ENCODE measurements at places on chromosomes 12 and 14.

- no peak for DNase-seq
Observed at GRCh38 chr14:52455291-52456088, 96.8 kb downstream of the TXNDC16 start.

DNA sequence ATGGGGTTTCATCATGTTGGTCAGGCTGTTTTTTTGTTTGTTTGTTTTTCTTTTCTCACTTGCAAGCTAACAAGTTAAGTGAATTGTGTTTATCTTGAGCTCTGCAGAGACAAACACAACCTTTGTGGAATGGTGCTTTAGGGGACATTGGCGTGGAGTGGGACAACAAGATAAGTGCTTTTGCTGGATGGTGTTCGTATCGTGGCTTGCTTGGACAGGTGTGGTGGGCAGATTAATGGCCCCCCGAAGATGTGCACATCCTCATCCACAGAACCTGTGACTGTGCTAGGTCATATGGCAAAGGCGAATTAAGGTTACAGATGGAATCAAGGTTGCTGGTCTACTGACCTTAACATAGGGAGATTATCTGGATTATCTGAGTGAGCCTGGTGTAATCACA lies 7.0 kb downstream of the MLXIP start:
- DNase-seq: no peak

- DNase-seq: no peak
Observed at GRCh38 chr12:68370667-68371066, 38.5 kb upstream of the MDM1 start.

DNA sequence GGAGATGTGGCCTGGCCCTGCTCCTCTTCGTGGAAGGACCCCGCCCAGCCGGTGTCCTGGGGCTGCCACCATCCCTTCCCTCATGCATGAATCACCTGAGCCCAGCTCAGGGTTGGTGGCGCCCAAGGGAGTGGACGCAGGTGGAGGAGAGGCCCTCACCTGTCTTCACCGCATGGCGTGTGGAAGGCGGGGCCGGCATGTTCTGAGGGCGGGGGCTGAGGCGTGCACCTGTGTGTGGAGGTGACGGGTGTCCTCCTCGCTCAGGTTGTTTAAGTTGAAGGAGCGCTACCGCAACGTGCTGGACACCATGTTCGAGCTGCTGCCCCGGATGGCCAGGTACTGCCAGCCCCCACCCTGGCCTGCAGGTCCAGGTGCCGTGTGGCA lies 47.0 kb downstream of the SLC8B1 start:
- DNase-seq: no peak

DNA sequence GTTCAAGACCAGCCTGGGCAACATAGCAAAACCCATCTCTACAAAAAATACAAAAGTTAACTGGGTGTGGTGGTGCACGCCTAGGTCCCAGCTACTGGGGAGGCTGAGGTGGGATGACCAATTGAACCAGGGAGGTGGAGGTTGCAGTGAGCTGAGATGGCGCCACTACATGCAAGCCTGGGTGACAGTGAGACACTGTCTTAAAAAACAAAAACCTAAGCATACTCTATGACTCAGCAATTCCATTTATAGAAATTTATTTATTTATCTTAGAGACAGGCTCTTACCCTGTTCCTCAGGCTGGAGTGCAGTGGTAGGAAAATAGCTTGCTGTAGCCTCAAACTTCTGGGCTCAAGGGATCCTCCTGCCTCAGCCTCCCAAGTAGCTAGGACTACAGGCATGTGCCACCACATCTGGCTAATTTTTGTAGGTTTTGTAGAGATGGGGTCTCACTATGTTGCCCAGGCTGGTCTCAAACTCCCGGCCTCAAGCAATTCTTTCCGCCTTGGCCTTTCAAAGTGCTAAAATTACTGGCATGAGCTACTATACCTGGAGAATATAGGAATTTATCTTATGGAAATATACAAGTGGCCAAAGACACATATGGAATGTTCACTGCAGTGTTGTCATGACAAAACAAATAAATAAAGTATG lies 43.3 kb downstream of the NCKAP5L start:
- DNase-seq: no peak

- no peak for DNase-seq
Observed at GRCh38 chr14:91171291-91171690, 57.4 kb downstream of the DGLUCY start.

DNA sequence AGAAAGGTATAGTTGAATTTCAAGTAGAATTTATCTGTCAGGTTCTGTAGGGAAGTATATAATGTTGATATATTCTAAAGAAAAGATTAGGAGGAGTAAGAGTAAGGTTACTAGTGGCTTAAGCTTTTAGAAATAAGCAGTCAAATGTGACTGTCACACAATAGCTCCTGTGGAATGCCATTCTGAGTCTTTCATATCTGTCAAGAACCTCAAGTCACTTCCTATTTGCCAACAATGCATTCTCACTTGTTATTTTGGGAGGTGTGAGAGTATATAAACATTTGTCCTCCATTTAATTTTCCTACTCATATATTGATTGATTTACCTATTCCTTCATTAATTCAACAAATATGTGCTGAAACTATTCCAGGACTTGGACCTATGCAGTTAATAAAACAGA lies 11.7 kb downstream of the CLEC9A start:
- no peak for DNase-seq

- no peak for DNase-seq
Observed at GRCh38 chr12:106794369-106794768, 19.9 kb downstream of the RIC8B start.

DNA sequence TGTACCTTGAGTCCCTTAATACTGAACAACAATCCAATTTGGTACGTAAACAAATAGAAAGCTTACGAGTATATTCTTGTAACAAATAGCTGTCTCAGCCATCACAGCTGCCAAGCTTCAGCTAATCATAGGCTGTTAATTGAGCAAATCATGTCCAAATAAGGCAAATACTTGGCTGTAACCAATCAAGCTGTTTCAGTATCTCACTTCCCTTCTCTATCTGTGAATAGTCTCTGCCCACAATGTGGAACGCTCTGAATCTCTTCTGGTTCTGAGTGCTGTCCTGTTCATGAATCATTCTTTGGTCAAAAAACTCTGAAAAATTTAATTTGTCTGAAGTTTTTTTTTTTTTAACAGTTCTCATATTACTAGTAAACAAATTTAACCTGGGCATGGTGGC lies 5.8 kb upstream of the NEMF start:
- DNase-seq: no peak

GRCh38 chr12:123987022-123987421 lies 14.0 kb downstream of the ZNF664 start:
- no peak for DNase-seq

GRCh38 chr14:80415636-80416035 lies 204.3 kb upstream of the DIO2 start:
- DNase-seq: no peak

DNA sequence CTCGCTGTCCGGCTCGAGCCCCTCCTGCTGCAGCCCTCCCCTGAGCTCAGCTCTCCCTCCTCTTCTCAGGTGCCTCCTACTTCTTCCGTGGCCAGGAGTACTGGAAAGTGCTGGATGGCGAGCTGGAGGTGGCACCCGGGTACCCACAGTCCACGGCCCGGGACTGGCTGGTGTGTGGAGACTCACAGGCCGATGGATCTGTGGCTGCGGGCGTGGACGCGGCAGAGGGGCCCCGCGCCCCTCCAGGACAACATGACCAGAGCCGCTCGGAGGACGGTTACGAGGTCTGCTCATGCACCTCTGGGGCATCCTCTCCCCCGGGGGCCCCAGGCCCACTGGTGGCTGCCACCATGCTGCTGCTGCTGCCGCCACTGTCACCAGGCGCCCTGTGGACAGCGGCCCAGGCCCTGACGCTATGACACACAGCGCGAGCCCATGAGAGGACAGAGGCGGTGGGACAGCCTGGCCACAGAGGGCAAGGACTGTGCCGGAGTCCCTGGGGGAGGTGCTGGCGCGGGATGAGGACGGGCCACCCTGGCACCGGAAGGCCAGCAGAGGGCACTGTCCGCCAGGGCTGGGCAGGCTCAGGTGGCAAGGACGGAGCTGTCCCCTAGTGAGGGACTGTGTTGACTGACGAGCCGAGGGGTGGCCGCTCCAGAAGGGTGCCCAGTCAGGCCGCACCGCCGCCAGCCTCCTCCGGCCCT lies 22.8 kb downstream of the MMP17 start:
- DNase-seq: no peak

GRCh38 chr12:21547437-21547836 lies 21.3 kb downstream of the SPX start:
- DNase-seq: no peak

DNA sequence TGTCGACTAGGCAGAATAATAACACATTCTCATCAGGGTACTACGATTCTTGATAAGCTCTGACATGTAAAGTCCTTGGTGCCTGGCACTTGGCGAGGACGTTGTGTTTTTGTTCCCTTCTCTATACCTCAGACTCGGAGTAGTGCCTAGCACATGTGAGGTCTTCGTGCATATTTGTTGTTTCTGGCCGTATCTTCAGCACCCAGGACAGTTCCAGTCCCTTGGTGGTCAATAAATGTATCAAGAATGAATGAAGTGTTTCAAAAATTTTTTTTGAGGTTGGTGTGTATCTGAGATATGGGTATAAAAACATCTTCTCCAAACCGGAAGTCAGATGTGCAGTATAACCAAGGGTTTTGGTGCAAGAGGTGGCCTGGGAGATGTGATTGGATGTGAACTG lies 198.2 kb downstream of the AACS start:
- no peak for DNase-seq

GRCh38 chr12:53115891-53116648 lies 12.8 kb downstream of the SOAT2 start:
- no peak for DNase-seq
